ENCODE measurements at places on chromosomes 4 and X.

- peak; percentile 87 for DNase-seq
Observed at GRCh38 chrX:16838202-16839066, 31.7 kb downstream of the RBBP7 start.

GRCh38 chr4:96599752-96600151, 759.9 kb downstream of the PDHA2 start:
- no peak for DNase-seq

GRCh38 chrX:20479896-20480295, 213.2 kb upstream of the RPS6KA3 start:
- DNase-seq: no peak

- no peak for DNase-seq
Observed at GRCh38 chr4:43992552-43992951, 456.1 kb downstream of the KCTD8 start.

- DNase-seq: peak; percentile 94
Observed at GRCh38 chr4:140296335-140297220, 76.9 kb upstream of the SCOC start.

GRCh38 chr4:123345137-123345934, 51.3 kb upstream of the SPRY1 start:
- no peak for DNase-seq

DNA sequence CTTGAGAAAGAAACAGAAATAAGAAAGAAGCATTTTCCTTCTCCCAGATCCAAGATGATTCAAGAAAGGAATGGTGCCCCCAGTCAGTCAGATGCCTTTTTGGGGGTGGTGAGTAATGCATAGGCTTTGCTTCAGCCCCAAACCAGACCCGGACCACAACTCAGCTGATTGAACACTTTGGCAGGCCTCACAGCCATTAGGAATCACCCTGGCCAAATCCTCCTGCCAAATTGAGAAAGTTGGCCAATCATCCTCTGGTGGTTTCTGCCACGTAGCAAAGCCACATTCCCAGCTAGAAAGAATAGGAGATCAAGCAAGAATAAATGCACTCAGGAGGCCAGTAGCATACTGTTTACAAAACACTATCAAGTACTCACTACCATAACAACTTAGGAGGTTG, 33.7 kb downstream of the FRMD7 start:
- peak; percentile 17 for DNase-seq

DNA sequence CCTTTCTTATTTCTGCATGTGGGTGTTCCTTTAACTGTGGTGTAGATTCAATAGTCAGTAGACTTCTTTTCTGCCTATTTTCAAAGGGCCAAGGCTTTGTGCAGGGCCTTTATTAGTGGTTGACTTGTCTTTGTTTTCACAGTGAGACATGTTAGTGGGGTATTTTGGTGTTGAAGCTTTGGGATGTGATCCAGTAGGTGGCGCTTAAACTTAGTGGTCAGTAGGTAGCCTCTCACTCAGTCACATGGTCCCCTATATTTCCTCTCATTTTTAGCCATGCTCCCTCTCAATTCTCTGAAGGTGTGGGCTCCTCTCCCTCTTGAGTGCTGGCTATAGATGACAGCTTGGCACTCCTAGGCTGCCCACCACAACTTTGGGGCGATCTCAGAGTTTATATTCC, 23.4 kb upstream of the SLC10A7 start:
- peak; percentile 27 for DNase-seq

GRCh38 chrX:97328853-97329390, 445.2 kb downstream of the RPA4 start:
- no peak for DNase-seq

DNA sequence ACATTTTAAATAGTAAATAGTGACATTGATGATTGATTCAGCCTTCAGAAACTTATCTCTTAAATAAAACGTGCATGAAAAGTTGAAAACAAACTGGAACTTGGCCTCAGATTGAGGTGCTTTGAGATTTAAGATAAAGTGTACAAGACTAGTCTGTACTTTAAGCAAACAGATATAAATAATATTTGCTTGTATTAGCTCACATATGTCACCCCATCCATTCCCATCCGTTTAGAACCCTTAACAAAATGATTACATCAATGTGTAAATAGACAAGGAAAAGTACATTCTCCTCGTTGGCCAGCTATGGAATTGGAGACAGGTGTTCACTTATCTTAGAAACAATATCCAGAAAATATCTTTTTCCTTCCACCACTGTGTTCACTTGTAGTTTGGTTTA, 130.8 kb downstream of the BANK1 start:
- no peak for DNase-seq

GRCh38 chr4:36111172-36111571, 133.1 kb downstream of the ARAP2 start:
- DNase-seq: peak; percentile 70

DNA sequence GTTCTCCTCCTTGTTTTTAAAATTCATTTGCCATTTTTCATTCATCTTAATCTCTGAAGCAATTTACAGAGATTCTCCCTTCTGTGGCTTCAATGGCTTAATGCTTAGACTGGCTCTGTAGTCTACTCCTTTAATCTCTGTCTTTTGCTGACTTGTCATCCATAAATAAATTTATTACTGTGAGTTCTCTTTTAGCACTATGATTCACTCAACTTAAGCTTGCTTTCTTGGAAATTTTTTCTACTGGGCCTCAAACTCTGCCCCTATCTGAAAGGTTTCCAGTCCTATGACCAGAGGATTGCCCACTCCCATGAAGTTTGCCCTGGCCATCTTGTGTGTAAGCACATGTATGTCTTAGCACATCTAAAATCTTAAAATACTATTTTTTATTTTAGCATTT, 251.1 kb downstream of the DCLK2 start:
- DNase-seq: no peak

DNA sequence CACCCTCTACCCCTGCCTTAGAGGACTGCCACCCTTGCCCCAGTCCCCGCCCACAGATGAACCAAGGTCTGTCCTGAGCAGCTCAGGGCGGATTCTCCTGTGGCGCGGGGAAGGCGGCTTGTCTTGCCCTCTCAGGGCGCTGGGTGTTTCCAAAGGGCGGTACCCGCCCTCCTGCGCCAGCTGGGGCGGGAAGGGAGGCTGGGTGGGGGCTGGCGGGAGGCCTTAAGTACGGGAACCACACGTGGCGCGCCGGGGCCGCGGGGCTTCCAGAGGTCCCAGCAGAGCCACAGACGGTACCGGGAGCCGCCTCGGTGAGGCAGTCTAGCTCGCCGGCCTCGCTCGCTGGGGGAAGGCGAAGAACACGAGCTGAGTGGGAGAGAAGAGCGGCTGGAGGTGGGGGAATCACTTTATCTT, 361.1 kb downstream of the MID1IP1 start:
- DNase-seq: no peak
